ENCODE measurements at places on chromosomes 2 and 18.

- H3K36me3 ChIP-seq = peaks cover 24% of the 10 kb centered on the region
- no peak overlapping the region for H3K4me3 ChIP-seq
- no peak for DNase-seq
- no peak overlapping the region for H3K27ac ChIP-seq
Measured at GRCh38 chr2:85302121-85302520, 25.7 kb downstream of the TGOLN2 start.

DNA sequence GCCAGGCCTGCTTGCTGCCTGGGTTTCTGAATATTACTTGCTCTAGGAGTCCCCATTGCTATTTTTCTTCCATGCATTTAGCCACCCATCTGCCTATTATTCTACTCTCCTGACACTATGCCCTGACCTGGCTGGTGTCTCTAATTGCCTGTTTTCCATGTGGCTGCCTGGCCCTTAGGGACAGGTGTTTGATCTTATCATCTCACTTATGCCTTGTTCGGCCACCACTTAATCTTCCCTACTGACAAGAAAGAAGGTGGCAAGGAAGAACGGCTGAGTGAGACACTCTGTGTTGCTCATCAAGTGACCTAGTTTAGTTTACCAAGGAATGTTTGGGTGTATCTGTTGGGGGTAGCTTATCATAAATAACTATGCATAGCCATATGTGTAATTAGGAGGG lies 50.4 kb upstream of the RAPH1 start:
- no peak for DNase-seq
- H3K36me3 ChIP-seq = no peaks in the 10 kb centered on the region
- no peak overlapping the region for H3K27ac ChIP-seq
- H3K4me1 ChIP-seq = no peaks in the 10 kb centered on the region
- no peaks in the 10 kb centered on the region for H3K27me3 ChIP-seq
- no peak overlapping the region for H3K4me3 ChIP-seq

DNA sequence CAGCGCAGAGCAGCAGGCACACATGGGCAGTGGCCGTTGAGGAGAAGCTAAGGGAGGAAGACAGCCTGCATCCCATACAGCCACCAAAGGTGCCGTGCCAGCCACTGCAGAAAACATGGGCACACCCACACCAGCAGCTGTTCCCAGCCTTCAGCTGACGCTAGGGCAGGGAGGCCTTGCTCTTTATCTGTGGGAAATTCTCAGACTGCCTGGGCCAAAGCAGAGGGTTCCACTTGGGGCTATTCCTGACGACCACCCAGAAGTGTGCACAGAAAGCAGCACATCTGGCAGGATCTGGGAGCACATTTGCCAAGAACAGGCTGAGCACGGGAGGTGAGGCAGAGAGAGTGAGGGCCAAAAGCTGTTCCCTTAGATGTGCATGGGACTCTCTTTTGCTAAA lies 101.3 kb upstream of the SOX11 start:
- no peaks in the 10 kb centered on the region for H3K4me1 ChIP-seq
- no peak overlapping the region for H3K4me3 ChIP-seq
- no peak overlapping the region for H3K27ac ChIP-seq
- DNase-seq = no peak

- H3K27ac ChIP-seq = no peak overlapping the region
- H3K4me3 ChIP-seq = peak overlapping the region; percentile 21
- no peak for DNase-seq
- H3K4me1 ChIP-seq = peaks cover 15% of the 10 kb centered on the region
Measured at GRCh38 chr2:217978536-217979150, 24.2 kb downstream of the TNS1 start.

DNA sequence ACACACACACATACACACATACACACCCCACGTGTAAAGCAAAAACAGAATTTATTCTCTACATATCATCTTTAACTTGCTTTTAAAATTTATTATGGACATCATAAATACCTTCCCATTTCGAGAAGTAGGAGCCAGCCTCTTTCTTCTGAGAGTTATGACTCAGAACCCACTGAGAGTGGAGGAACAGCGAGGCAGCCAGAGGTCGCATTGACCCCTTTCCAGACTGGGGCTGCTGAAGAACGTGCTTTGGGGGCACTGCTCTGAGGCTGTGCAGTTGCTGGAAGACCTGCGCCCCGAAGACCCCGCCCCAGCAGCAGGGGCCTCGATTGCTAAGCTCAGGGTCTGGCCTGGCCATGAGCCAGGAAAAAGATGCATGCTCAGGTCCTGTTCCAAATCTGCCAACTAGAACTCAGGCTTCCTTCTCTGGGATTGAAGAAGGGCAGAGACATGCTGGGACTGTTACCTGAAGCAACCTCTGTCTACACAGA lies 133.8 kb upstream of the TWIST2 start:
- H3K27me3 ChIP-seq = no peaks in the 10 kb centered on the region
- no peaks in the 10 kb centered on the region for H3K36me3 ChIP-seq
- no peak overlapping the region for H3K27ac ChIP-seq
- H3K4me3 ChIP-seq = peak overlapping the region; percentile 75
- DNase-seq = no peak

DNA sequence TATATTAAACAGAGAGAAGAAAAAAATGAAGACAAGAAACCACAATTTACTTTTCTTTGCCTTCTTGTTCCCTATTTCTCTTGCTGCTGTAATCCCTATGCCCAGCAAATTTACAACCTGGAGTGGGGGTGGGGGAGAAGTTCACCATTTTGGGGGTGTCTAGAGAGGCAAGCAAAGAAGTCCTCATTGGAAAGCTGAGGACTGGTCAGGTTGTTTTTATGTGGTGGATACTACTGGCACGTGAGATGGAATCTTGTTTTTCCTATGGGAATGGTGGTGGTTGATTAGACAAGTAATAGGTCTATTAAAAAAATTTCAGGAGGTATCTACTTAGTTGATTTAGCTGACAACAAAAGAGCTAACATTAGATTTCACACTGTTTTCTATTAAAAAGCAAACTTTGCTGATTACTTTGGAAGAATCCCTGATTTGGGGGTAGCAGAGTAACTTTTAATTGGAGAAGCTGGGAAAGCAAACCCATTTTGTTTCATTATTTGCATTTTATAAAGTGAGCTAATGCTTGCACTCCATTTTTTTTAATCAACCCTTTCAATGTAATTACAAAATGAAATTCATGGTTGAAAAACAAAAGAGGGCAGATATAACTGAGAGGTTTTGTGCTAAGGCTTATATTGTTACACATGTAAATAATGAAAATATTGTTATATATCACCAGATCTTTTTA lies 6.0 kb downstream of the POU3F3 start:
- DNase-seq = no peak
- peaks cover 62% of the 10 kb centered on the region for H3K36me3 ChIP-seq
- H3K4me3 ChIP-seq = peak overlapping the region; percentile 93
- H3K27ac ChIP-seq = no peak overlapping the region

DNA sequence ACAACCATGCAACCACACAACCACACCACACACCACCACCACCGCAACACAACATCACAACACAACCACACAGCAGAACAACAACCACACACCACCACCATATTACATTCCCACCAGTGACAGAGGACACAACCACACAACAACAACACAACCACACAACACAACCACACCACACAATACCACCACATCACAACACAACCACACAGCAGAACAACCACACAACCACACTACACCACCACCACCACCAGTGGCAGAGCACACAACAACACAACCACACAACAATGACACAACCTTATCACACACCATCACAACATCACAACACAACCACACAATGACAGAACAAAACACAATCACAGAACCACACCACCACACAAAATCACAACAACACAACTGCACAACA lies 313.0 kb upstream of the MYT1L start:
- no peak for DNase-seq
- H3K4me1 ChIP-seq = peaks cover 13% of the 10 kb centered on the region
- H3K36me3 ChIP-seq = no peaks in the 10 kb centered on the region
- no peak overlapping the region for H3K27ac ChIP-seq
- H3K27me3 ChIP-seq = peaks cover 2% of the 10 kb centered on the region

GRCh38 chr2:229083606-229084340 lies 187.3 kb downstream of the PID1 start:
- no peaks in the 10 kb centered on the region for H3K36me3 ChIP-seq
- H3K27me3 ChIP-seq = no peaks in the 10 kb centered on the region
- no peak overlapping the region for H3K4me3 ChIP-seq
- no peaks in the 10 kb centered on the region for H3K4me1 ChIP-seq
- DNase-seq = no peak

- no peak overlapping the region for H3K27ac ChIP-seq
- DNase-seq = no peak
- no peak overlapping the region for H3K4me3 ChIP-seq
- no peaks in the 10 kb centered on the region for H3K4me1 ChIP-seq
- H3K36me3 ChIP-seq = no peaks in the 10 kb centered on the region
Measured at GRCh38 chr2:62349788-62350187, 153.9 kb downstream of the B3GNT2 start.

GRCh38 chr2:17583166-17583565 lies 42.7 kb downstream of the VSNL1 start:
- H3K27ac ChIP-seq = no peak overlapping the region
- H3K4me1 ChIP-seq = no peaks in the 10 kb centered on the region
- no peaks in the 10 kb centered on the region for H3K27me3 ChIP-seq
- H3K4me3 ChIP-seq = no peak overlapping the region
- DNase-seq = no peak

DNA sequence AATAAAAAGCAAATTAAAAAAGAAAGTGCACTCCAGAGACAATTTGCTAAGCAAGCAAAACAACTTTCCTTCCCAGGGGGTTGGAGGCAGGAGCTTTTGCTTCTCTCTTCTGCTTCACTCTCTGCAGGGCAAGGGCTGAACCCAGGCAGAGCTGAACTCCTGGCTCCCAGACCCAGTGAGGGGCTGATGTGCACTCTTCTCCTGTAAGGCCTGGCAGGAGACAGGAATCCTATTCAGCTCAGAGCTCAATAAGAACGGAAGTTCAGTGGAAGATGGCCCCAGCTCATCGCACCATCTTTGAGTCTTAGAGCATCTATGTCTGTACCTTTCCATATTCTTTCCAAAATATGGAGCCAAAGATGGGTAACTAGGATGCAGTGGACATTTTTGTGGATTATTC lies 29.1 kb downstream of the CIB4 start:
- no peaks in the 10 kb centered on the region for H3K36me3 ChIP-seq
- H3K27me3 ChIP-seq = peaks cover 3% of the 10 kb centered on the region
- no peak for DNase-seq
- no peak overlapping the region for H3K27ac ChIP-seq
- H3K4me1 ChIP-seq = peaks cover 32% of the 10 kb centered on the region

GRCh38 chr2:86632672-86633071 lies 9.0 kb upstream of the RNF103 start:
- no peak overlapping the region for H3K27ac ChIP-seq
- no peak overlapping the region for H3K4me3 ChIP-seq
- H3K36me3 ChIP-seq = no peaks in the 10 kb centered on the region
- no peaks in the 10 kb centered on the region for H3K4me1 ChIP-seq
- H3K27me3 ChIP-seq = no peaks in the 10 kb centered on the region

GRCh38 chr2:166516712-166517303 lies 22.8 kb upstream of the SCN7A start:
- no peak overlapping the region for H3K27ac ChIP-seq
- peak; percentile 17 for DNase-seq
- H3K36me3 ChIP-seq = no peaks in the 10 kb centered on the region
- H3K27me3 ChIP-seq = no peaks in the 10 kb centered on the region

DNA sequence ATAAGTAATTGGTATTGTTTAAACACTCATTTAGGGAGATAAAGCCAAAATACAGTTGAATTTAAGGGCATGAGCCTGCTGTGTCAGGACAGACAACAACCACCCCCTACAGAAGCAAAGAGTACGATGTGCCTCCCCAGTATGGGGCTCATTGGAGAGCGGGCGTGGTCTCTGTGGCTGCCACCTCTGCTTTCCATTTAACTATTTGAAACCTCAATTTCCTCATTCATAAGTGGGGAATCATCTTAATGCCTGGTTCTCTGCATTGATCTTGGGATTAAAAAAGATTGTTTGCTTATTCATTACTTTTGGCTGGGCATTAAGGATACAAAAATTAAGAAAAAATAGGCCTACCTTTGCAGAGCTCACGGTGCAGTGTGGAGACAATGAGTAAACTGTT lies 21.4 kb downstream of the KCNS3 start:
- no peak overlapping the region for H3K4me3 ChIP-seq
- no peak for DNase-seq
- H3K4me1 ChIP-seq = no peaks in the 10 kb centered on the region

DNA sequence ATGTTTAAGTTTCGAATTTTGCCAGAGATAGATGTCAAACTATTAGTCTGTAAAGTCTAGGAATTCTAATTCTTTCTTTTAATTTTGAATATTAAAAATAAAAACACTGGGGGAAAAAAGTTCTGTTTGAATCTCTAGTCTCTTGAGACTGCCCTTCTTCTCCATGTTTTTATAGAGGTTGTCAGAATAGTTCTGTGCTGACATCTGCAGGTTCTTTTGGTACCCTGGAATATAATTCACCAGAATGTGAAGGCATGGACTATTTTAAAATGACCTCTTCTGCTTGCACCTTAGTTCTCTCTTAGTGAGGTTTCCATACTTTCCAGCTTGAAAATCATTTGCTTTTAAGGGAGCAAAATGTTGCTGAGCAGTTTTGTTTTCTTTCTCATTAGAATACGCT lies 121.0 kb upstream of the MSTN start:
- no peak overlapping the region for H3K4me3 ChIP-seq
- DNase-seq = no peak
- no peaks in the 10 kb centered on the region for H3K36me3 ChIP-seq
- peaks cover 2% of the 10 kb centered on the region for H3K4me1 ChIP-seq
- H3K27me3 ChIP-seq = no peaks in the 10 kb centered on the region

GRCh38 chr2:58908501-58909154 lies 667.5 kb upstream of the FANCL start:
- H3K4me1 ChIP-seq = peaks cover 6% of the 10 kb centered on the region
- no peaks in the 10 kb centered on the region for H3K36me3 ChIP-seq
- no peak for DNase-seq
- H3K27me3 ChIP-seq = no peaks in the 10 kb centered on the region
- no peak overlapping the region for H3K27ac ChIP-seq

GRCh38 chr18:66674286-66674685 lies 70.4 kb upstream of the CDH19 start:
- H3K36me3 ChIP-seq = no peaks in the 10 kb centered on the region
- no peaks in the 10 kb centered on the region for H3K27me3 ChIP-seq
- DNase-seq = no peak
- no peaks in the 10 kb centered on the region for H3K4me1 ChIP-seq

GRCh38 chr2:30978854-30979253 lies 159.4 kb downstream of the GALNT14 start:
- H3K27ac ChIP-seq = no peak overlapping the region
- H3K27me3 ChIP-seq = no peaks in the 10 kb centered on the region
- no peaks in the 10 kb centered on the region for H3K4me1 ChIP-seq
- no peak overlapping the region for H3K4me3 ChIP-seq
- no peaks in the 10 kb centered on the region for H3K36me3 ChIP-seq

DNA sequence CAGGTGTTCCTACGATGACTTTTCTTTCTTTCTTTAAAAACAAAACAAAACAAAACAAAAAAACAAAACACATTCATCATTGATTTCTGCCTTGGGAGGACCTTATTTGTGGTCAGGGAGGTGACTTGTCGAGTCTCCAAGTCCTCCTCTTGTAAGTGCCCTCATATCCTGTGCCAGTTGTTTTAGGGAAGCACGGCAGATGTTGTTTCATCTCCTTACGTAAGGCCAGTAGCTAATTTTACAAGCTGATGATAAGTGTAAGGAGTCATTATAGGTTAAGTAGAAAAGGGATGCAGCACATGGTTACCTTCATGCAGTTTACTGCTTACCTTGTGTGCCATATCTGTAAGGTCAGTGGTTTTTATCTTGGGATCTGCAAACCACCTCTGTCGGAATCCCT lies 52.2 kb downstream of the MRPS9 start:
- H3K36me3 ChIP-seq = peaks cover 39% of the 10 kb centered on the region
- no peak for DNase-seq
- no peaks in the 10 kb centered on the region for H3K4me1 ChIP-seq

Measured in neuronal stem cell (in vitro differentiated cells).